ENCODE measurements at places on chromosomes 1 and 21.

DNA sequence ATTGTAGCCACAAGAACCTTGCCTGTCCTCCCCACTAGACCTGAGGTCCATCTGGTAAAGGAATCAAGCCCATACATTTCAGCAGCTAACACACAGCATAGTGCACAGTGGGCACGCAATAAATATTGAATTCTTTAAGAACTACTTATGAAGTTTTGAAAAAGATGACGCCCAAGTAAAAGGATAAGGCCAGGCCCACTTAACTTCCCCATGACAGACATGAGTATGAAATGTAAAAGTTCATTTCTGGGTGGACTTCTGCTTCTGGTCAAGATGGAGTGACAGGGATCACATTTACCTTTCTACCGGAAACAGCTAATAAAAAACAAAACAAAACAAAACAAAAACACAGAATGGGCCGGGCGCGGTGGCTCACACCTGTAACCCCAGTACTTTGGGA lies 25.4 kb downstream of the SORT1 start:
- no peak for DNase-seq

GRCh38 chr1:95553595-95553994 lies 319.6 kb downstream of the RWDD3 start:
- no peak for DNase-seq

DNA sequence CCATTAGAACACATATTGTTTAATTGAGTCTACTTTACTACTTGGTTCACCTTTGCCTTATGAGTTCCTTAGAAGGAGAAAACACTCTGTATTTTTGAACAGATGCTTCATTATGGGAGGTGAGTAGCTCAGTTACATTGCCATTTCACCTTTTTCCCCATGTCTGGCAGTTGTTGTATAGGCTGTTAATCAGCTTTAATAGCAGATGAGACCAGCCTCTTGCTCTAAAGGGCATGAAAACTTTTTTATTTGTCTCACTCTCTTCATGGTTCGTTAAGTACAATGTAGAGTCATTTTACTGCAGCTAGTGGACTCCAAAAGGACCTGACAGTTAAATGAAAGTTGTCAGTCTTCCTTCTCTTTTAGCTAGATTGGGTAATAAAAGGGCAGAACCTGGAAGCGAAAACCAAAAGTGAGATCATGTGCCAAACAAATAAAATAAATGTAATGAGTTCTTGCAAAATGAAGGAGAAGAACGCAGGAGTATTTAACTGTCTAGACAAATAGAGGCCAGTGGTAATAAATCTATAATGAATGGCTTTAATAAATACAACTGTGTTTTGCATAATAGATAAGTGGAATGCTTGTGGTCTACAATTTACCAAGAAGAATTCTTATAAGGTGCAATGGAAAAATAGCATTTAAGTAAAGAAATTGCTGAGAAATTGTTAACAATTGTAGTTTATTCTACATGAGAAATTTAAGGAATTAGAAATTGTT lies 180.0 kb upstream of the NEGR1 start:
- DNase-seq = no peak

- DNase-seq = no peak
Observed at GRCh38 chr1:183114441-183114840, 71.6 kb upstream of the LAMC2 start.

DNA sequence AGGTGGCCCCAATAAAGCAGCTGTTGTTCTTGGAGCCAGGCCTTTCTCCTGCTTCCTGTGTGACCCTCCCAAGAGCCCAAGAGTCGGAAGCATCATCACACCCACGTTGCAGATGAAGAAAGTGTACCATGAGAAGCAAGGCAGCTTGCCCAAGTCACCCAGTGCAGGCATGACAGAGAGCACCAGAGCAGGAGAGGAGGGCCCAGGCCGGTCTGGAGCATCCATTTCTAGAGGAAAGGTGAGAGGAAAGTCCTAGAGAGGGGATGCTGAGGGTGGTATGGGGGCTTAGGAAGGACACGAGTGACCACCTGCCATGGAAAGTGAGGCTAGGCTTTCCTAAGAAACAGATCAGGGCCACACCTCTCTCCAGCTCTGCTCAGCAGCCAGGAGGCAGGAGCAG lies 47.0 kb downstream of the C1orf198 start:
- no peak for DNase-seq

DNA sequence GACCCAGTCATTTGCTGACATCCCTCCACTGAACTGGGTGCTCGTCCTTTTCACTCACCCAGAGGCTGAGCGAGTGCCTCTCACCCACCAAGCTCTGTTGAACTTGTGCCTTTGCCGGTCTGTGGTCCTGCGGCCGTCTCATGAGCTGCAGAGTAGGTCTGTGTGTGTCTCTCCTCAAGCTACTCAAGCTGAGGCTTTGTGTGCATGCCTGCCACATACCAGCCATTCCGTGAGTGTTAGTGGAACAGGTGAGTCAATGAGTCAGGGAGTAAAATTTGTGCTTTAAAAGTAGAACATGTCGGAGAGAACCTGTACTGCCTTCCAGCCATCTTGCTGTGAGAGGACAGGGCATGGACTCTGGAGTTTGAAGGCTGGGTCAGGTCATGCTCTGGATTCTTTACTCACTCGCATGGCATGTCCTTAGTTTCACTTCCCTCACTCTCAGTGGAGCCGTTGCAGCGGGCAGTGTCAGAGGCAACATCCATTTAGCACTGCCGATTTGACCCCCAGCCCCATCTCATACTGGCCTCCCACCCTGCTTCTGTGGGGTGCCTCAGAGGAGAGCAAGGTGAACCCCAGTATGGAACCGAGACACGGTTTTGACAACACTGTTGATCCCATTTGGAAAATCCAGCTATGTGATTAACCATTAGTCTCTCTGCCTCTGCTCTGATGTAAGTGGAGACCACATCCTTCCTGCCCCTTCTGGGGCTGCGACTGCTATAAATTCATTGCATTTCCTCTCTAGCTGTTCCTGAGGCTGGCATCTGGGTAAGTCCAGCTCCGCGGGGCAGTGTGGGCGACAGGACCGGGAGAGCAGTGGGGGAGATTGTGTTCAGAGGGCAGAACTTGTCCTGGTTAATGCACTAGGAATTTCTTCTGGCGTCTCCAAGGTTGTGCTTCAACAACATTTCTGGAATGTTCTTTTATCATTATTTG lies at the start of gene NLRP3:
TSS of gene NLRP3 (plus strand) at position 751 of the 939 bp plus-strand sequence. CDS start 2,628 bp downstream, outside the sequence.
- DNase-seq = peak; percentile 14

GRCh38 chr1:83883979-83884378 lies 115.0 kb downstream of the TTLL7 start:
- DNase-seq = no peak

DNA sequence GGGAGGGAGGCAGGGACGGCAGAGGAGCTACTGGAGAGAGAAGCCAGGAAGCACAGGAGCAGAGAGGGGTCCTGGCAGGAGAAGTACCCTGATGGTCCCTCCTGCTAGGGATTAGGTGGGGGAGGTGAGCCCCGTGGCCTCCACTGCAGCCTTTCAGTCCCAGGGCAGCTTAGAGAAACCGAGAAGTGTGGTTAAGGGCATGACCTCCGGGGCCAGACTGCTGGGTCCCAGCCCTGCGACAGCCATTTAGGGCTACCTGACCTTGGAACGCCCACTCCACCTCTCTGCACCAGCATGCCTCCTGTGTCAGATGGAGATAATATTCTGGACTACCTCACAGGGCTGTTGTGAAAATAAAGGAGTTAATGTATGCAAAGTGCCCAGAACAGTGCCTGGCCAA lies 47.4 kb downstream of the KCNN3 start:
- no peak for DNase-seq

- no peak for DNase-seq
Observed at GRCh38 chr1:164846731-164847691, 288.0 kb downstream of the PBX1 start.

- no peak for DNase-seq
Observed at GRCh38 chr1:56532350-56532683, 47.0 kb downstream of the PLPP3 start.

- no peak for DNase-seq
Observed at GRCh38 chr21:31711326-31711725, 20.6 kb downstream of the SCAF4 start.

- DNase-seq = no peak
Observed at GRCh38 chr1:233635765-233636502, 22.0 kb downstream of the KCNK1 start.

- no peak for DNase-seq
Observed at GRCh38 chr1:215113776-215114153, 31.2 kb downstream of the KCNK2 start.

GRCh38 chr1:185166106-185166505 lies 9.1 kb downstream of the SWT1 start:
- no peak for DNase-seq

GRCh38 chr1:119648620-119649004 lies 546 bp upstream of the ZNF697 start:
- no peak for DNase-seq

- DNase-seq = no peak
Observed at GRCh38 chr1:84749427-84749826, 59.2 kb upstream of the SSX2IP start.

DNA sequence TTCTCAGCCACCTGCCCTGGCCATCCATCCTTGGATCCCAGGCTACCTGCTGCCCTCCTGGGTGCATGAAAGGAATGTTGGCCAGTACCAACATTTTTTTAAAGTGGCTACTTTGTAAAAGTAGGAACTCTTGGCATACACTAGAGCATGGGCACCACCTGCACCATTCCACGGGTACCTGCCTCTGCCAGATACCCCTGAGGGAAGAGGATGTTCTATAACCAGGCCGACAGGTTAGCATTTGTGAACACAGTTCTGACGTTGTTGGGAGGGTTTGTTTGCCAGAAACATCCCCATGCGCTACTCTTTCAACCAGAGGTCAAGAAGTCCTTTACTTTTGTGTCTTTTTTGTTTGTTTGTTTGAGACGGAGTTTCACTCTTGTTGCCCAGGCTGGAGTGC lies 43.0 kb downstream of the EVA1C start:
- no peak for DNase-seq

- no peak for DNase-seq
Observed at GRCh38 chr1:101100674-101101073, 75.1 kb upstream of the DPH5 start.

DNA sequence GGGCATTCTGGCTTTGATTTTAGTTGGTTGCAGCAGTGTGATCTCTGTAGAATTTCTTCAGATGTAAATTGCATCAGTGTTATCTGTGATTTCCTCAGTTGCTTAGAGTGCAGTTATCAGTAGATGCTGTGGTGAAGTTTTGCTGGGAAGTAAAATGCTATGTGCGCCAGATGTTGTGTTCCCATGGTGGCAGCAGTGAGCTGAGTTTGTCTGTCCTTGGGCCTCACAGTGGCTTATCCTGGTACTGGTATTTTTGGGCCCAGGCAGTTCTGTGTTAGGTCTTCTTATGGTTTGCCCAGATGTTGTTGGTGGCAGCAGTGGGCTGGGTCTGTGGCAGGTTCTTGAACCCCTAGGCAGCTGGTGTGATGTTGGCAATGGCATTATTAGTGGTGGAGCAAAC lies 1242.1 kb downstream of the PLA2G4A start:
- DNase-seq = no peak

DNA sequence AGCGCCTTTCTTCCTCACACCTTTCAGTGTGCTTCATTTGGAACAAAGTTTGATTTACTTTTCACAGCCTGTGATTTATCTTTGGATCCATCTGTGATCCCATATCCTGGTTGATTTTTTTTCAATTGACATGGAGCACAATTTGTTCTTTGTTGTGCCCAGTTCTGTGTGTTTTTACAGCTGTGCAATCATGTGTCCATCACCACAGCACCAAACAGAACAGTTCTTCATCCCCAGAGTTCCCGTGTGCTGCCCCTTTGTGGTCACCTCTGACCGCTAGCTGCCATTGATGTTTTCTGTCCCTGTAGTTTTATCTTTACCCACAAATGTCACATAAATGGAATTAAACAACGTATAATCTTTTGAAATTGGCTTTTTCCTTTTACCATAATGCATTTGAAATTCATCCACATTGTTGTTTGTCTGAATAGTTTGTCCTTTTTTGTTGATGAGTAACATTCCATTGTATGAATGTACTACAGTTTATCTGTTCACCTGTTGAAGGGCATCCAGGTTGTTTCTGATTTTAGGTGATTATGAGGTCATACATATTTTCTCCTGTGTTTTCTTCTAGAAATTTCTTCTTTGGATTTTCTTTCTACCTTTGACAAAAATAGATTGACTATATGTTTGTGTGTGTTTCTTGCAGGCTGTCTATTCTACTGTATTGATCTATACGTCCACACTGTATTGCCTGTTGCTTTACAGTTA lies 17.4 kb downstream of the MIGA1 start:
- DNase-seq = no peak

DNA sequence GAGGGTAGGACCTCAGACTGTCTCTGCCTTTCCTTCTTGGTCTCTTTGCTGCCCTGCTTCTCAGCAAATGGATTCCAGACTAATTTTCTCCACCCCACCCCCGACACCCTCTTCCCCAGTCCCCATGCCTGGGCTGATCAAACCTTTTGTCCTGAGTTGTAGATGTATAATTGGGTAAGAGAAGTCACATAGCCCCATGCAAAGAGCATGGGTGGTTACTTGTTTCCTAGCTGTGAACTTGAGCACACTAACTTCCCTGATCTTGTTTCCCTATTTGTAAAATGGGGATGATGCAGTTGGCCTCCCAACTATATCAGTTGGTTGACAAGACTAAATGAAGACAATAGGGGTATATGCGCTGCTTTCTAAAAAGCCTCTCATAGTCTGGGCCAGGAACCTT lies 9.2 kb downstream of the PADI6 start:
- no peak for DNase-seq

DNA sequence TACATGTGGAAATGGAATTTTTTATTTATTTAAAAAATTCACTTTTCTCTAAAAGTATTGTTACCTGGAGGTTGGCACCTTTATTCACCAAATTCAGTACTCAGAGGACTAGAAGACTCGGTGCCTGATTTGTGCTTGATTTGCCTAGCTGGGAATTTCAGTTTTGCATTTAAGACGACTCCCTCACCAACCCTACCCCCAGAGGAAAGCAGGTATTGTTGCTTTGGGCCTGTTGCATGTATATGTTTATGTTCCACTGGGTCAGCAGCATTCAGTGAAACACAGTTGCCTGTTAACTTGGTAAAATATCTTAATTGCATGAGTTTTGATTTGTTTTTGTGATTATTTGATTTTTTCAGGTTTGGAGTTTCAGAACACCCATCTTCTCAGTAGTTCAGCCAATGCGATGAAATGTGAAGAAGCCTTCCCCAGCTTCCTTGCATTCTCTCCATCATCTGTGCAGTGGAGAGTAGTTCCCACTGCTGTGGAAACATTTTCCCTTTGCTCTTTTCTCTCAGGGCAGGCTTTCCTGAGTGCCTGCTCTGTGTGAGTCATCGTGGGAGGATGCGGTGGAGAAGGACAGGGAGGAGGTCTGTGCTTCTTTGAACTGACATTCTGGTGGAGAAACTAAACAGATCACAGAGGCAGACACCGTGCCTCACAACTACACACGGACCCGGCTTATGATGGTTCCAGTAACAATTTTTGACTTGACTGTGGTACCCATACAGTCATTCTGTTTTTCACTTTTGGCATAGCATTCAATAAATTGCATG lies 6.4 kb downstream of the ADARB1 start:
- peak; percentile 30 for DNase-seq

All from activated naive CD4-positive, alpha-beta T cell treated with anti-CD3 and anti-CD28 coated beads, Interleukin-2, amount 50 U/mL, for 16 hours (primary cell).